ENCODE measurements at places on chromosomes 3 and 15.

- no peak for DNase-seq
These were observed 2.3 kb downstream of the GORASP1 start for GRCh38 chr3:39104961-39105686.

- DNase-seq, result no peak
These were observed 42.0 kb upstream of the SACM1L start for GRCh38 chr3:45647148-45647619.

DNA sequence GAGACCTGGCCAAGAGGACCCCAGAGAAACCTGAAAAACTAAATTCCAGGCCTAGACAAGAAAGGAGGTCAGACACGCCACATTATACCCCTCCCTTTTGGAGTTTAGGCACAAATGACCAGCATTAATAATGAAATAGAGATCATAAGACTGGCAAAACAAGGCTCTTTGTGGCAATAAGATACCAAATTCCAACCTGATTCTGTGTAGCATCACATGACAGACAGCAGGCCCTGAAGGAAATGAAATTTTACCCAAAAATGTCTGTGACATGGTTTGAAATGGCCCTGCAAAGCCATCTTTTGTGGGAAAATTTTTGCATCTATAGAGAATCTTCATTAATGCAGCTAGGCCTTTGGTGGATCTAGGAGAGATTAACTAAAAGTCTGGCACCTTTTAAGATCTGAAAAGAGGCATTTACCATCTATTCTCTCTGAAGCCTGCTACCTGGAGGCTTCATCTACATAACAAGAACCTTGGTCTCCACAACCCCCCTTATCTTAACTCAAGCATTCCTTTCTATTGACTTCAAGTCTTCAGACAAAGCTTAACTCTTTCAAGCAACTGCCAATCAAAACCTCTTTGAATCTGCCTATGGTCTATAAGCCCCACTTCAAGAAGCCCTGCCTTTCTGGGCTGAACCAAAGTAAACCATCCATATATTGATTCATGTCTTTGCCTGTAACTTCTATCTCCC, 8.0 kb downstream of the FAM174B start:
- no peak for DNase-seq

GRCh38 chr3:152574461-152575079, 260.4 kb upstream of the P2RY1 start:
- DNase-seq, result peak; percentile 50

GRCh38 chr15:70778258-70779076, 15.1 kb upstream of the UACA start:
- DNase-seq, result no peak

- no peak for DNase-seq
These were observed 61.7 kb downstream of the TMEM212 start for GRCh38 chr3:171904829-171905228.

DNA sequence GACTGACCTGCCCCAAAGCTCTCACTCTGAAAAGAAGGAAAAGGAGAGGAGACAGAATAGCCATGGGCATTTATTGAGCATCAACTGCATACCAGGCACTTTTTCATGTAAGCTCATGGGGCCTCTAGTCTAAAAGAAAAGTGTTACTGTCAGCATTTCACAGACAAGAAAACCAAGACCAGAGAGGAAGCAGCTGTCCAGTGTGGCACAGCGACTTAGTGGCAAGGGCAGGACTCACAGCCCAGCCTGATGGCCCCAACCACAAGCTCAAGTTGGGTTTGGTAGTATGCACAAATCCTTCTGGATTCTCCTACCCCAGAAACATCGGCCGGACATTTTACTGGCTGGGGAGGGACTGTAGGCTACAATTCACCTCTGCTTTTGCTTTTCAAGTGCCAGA, 5.8 kb downstream of the EFCC1 start:
- DNase-seq, result no peak

- no peak for DNase-seq
These were observed 278.1 kb downstream of the ZPLD1 start for GRCh38 chr3:102712896-102713295.

DNA sequence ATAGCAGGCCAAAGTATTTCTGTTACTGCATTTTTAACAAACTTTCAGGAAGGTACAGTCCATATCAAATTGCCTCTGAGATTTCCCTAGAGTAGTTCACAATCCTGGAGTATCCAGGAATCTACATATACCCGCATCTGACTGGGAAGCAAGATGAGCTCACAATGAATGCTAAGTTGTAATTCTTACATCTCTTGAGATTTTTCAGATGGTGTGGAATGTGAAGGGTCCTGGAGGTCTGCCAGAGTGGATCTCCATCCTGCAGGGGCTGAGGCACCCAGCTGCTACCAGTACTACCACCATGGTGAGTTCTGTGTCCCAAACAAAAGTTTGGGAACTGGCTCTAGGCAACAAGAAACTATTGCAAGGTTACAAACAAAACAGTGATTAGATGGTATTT, 156.7 kb upstream of the CCDC54 start:
- no peak for DNase-seq

GRCh38 chr15:23069496-23070166, 30.3 kb upstream of the TUBGCP5 start:
- peak; percentile 23 for DNase-seq

- DNase-seq, result no peak
These were observed 339.9 kb upstream of the BCHE start for GRCh38 chr3:166177130-166177529.

- no peak for DNase-seq
These were observed 14.7 kb upstream of the SYNM start for GRCh38 chr15:99090011-99090699.

DNA sequence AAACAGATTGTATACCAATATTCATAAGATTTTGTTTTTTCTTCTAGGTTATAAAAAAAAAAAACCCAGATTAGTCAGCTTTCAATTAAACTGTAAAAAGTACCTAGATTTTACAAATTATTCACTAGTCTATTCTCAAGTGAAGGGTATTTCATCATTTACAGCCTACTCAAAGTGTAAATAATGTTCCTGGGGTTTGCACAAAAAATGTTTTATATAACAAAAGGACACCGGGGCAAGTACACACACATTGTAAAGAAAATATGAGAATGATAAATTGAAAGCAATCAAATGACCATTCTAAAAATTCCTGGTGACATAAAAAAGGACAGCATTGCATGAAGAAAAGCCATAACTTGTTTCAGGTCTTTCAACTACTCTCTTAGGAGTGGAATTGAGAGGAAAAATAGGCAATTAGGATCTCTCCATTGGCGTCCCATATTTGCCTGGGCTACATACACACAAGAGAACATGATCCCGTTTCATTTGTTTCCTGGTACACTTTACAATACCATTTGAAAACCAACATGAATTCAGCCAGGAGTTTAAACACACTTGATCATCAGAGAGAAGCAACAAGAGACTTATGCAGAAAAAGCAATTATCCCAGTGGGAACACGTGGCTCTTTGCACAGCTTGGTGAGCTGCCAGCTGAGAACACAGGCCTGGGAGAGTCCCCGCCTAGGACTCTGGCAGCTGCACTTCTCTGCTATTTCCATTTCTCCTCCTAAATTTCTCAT, 1039.2 kb downstream of the ROBO1 start:
- peak; percentile 59 for DNase-seq

GRCh38 chr15:31306426-31307269, 20.0 kb upstream of the KLF13 start:
- DNase-seq, result no peak

- DNase-seq, result no peak
These were observed 914.5 kb upstream of the EPHA6 start for GRCh38 chr3:95899911-95900310.

GRCh38 chr15:62421289-62421688, 256.2 kb upstream of the C2CD4B start:
- DNase-seq, result no peak

- no peak for DNase-seq
These were observed 388.7 kb upstream of the CFAP20DC start for GRCh38 chr3:59438492-59438891.

DNA sequence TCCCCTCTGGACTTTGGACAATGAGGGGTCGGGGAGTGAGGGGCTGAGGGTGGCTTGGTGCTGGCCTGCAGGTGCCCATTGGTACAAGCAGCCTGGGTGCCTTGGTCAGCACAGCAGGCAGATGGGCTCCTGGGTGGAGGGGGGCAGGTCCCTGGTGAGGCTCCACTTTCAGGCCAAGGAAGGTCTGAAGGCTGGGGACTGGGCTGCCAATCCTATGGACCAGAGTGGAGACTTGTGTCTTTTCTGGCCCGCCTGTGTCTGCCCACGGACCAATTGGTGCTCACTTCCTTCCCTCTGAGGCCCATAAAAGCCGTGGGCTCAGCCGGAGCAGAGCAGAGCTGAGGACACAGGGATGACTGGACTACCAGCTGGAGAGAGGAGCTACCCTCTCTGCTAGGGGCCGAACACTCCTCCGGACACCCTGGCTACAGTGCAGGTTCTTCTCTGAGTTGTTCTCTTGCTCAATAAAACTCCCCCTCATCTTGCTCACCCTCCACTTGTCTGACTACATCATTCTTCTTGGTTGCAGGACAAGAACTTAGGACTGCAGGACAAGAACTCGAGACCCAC, 31.9 kb upstream of the IREB2 start:
- no peak for DNase-seq

DNA sequence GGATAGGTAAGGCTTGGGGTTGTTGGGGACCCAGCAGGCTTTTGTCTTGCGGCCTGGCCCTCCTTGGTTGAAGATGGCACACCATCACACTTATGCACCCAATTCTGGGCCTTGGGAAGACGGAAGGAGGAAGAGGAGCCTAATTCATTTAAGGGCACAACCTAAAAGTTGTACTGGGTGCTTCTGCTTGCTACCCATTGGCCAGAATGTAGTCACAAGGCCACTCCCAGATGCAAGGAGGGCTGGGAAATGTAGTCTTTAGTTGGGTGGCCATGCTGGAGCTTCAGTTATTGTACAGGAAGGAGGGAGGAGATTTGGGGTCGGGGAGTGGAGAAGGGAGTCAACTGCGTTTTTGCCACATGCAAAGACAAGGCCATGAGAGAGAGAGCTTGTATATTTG, 109.2 kb downstream of the TMEM266 start:
- DNase-seq, result peak; percentile 58

DNA sequence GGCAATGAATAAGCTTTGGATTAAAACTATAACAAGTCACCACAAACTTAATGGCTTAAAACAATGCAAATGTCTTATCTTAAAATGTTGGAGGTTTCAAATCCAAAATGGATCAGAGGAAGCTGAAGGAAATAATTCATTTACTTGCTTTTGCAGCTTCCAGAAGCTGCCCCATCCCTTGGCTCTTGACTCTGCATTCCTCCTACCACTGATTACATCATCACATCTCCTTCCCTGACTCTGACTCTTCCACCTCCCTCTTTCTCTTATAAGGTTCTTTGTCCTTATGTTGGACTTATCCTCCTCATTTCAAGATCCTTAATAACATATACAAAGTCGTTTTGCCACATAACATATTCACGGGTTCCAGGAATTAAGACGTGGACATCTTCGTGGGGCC, 982.8 kb upstream of the ROBO1 start:
- no peak for DNase-seq

- DNase-seq, result no peak
These were observed 24.6 kb downstream of the MAPKBP1 start for GRCh38 chr15:41798607-41799487.

DNA sequence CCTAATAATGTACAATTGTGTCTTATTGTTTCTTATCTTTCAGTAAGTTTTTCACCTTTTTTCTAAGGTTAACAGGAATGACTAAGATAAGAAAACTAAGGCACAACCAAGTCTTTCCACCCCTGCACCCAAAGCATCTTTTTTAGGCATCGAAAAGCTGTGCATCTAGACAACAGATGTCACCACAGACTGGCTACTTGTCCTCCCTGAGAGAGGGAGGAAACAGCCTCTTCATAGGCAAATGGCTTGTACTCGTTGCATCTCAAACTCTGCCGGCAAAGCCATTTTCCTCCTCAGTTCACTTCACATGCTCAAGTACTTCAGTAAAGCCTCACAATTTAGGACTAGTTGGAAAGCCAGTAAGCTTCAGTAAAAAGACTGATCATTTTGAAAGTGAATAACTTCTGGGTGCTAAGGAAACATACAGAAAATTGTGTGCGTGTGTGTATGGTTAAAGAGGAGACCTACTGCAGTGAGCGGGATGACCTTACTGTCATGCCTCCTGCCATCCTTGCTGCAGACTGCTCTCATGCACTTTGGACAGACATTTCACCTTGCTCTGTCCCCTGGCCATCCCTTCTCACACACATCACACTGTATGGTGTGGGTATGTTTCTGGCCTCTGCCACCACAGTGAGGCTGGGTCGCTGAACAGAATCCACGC, 36.5 kb upstream of the HACD2 start:
- no peak for DNase-seq

DNA sequence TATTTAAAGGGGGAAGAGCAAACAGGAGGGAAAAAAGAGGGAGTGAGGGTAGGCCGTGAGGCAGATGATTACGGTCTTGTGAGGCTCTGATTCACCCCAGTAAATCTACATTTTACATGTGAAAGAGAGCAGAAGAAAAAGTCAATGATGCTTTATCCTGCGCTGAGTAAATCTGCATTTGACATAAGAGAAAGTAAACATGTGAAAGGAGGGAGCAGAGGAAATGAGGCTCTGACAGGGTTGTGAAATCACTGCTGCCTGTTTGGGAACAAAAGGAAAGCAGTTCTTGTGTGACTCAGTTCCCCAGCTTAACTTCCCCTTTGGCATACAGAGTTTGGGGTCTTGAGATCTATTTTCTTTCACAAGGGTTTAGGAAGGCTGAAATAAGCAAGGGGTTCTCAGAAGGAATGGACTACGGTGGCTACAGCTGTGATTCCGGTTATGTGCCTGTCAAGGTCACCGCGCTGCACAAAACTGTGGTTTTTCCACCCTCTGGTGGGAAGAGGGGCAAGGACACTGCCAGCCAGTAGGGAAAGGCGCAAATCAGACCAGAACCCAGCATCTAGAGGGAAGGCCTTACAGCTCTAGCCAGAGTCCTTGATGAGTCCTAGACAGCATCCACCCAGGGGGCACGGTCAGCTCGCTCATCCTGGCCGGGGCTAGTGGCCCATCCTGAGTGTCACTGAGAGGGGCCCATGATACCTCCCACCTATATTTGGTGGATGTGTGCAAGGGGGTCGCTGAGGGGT, 18.9 kb upstream of the HCN4 start:
- DNase-seq, result no peak

GRCh38 chr15:101559952-101560351, 70.4 kb upstream of the PCSK6 start:
- DNase-seq, result no peak

- no peak for DNase-seq
These were observed 63.2 kb upstream of the TNFSF10 start for GRCh38 chr3:172586436-172586835.

DNA sequence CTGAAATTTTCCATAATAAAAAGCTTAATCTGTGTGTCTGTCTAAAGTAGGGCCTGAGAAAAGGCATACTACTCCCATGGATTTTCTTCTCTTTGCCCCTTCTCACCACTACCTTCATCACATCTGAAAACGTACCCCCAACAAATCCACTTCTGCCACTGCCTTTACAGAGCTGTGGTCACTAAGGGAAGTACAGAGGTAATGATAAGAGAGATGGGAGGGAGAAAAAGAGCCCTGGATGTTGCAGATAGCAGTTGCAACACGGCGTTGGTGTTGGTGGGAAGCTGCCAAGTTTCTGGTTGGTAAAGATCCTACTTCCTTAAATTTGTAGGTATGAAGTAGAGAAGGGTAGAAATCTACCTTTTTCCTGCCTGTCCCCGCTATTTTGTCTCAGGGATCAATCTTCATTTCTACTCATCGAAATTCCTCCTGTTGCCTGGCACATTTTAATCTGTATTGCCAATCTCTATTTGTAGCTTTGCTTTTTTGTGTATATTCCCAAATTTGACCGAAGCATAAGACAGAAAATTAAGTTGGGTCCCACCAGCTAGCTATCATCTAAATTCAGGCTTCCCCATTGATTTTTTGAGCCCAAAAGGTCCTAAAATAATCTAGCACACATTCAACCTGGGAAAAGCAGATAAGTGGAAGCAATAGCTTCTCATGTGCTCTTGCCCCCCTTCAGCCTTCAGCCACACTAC, 102.9 kb downstream of the TFDP2 start:
- DNase-seq, result no peak

- no peak for DNase-seq
These were observed 111.0 kb downstream of the SEMA5B start for GRCh38 chr3:122916580-122916979.

All from HEK293T (cell line).